ENCODE measurements at places on chromosomes 12 and 14.

- no peak for DNase-seq
Measured at GRCh38 chr14:75158843-75159614, 17.4 kb downstream of the TMED10 start.

DNA sequence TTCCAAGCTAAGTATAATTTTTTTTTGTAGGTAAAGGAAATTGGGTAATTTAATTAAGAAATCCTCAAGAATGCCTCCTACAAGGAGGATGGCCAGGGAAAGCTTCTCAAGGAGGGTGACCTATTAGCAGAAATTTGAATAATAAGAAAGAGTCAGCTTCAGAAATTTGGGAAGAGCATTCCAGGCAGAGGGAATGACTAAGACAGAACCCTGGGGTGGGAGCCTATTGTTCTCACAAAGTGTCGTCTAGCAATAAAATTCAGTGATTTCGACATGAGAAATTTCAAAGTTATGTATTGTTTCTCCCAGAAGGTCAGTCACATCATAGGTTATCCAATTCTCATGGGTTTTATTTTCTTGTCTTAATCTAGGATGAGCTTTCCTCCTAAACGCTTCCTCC, 1168.4 kb downstream of the AACS start:
- DNase-seq = no peak

- DNase-seq = no peak
Measured at GRCh38 chr12:123427036-123427769, 9.3 kb downstream of the RILPL2 start.

DNA sequence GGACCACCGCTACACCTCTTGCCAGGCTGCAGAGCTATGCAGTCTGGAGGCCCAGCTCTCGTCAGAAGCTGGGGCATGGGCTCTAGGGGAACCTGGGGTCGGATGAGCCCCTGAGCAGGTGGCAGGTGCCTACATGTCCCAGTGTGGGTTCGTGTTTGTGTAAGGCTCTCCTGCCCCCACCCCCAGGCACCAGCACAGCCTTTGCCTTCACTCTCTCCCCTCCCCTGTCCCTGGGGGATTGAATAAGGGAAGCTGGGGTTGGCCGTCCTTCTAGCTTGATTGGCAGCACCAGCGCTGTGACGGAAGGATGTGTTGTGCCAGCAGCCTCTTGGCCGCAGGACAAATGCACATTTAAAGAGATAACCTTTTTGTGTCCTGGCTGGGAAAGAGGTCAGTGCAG, 34.8 kb upstream of the TSPAN9 start:
- DNase-seq = no peak

DNA sequence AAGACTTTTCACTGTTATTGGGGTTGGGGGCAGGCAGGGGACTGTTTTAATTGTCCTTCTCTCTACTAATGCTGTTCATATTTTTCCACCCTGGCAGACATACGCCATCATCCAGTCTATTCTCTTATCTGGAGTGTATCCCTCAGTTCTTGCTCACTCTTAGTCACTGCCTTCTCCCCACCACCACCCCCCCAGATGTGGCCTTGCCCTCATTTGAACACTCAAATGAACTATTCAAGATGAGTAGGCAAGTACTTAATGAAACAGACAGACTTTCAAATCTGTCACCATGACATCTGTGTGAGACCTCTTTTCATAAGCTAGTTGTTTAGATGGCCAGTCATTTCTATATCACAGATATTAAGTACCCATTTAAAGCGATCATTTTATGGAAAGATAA, 10.1 kb downstream of the NUDT4 start:
- DNase-seq = no peak

- no peak for DNase-seq
Measured at GRCh38 chr12:52522346-52523011, 2.3 kb upstream of the KRT5 start.

DNA sequence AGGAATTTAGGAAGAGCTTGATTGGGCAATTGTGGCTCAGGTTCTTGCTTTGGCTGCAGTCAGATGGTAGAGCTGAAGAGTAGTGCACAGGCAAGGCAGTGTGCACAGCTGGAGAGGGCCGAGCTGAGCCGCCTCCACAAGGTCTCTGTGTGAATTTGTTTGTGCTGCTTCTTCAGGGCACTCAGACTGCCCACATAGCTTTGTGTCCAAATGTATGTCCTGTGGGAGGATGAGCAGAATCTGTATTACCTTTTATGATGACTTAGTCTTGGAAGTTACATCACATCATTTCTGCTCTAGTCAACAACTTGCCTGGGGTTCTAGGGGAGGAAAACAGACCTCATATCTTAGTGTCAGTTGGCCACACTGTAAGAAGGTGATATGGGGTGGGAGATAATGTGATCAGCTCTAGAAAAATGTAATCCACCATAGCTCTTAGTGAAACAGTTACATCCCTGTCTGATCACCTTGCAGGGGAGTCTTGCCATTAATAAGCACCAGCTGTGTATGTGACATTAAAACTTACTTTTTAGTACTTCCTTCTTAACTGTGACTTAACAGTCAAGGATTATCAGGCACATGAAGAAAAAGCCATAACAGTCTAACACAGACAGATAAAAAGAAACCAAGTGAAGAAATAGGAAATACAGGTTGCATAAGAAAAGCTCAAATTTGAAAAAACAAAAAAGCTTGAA, 53.4 kb downstream of the RCOR1 start:
- no peak for DNase-seq

DNA sequence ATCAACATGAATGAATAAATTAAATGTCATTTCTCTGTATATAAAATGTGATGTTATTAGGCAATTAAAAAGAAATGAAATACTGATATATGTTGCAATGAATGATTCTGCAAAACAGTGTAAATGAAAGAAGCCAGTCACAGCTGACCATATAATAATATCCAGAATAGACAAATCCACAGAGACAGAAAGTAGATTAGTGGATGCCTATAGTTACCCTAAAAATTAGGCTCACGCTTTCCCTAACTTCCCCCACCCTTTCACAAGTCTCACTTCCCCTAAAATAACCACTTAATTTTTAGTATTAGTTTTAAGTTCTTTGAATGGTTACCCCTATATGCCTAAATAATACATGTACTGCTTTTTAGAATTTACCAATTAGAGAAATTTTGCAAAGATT, 348.9 kb upstream of the FAR2 start:
- DNase-seq = no peak

Data from activated CD8-positive, alpha-beta memory T cell treated with anti-CD3 and anti-CD28 coated beads for 1 hour (primary cell).